ENCODE measurements at places on chromosomes 6 and 20.
A peak's percentile ranks its signal among the peaks of the same experiment; 100 is the strongest.

- no peak for DNase-seq
Measured at GRCh38 chr6:158818581-158819212, 471 bp downstream of the EZR start.

GRCh38 chr6:47146431-47147174 is 104.5 kb upstream of the ADGRF1 start:
- no peak for DNase-seq

- DNase-seq: no peak
Measured at GRCh38 chr20:14126856-14127255, 131.5 kb downstream of the MACROD2 start.

DNA sequence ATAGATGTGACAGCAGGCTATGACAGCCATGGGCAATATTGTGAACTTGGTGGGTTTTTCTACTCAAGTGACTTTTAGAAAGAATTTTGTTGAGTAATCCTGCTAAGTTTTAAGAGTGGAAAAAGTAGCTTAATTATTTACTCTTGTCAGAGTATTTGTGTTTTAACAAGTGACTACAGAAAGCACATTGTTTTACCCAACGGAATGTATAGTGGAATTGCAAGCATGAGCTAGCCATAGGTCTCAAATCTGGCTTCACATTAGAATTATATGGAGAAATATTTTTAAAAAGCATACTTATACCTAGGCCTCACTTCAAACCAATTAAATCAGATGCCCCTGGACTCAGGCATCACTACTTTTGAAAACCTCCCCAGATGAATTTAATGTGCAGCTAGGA is 35.5 kb upstream of the GOPC start:
- no peak for DNase-seq

DNA sequence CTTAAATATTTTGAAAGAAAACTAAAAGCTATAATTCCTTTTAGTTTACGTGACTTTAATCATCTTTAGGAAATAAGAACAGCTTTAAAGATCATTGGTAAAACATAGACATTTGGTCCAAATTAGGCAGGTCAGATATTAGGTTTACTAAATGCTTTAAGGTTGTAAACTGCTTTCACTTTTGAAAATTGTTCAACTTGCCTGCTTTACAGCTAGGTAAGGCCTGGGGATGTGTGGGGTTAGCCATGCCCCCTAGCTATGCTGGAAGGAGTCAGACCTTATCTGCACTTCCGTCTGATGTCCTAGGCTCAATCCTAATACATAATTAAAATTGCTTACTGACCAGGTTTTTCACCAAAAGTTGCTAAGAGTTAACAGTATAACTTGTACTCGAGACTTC is 30.5 kb upstream of the TPD52L1 start:
- DNase-seq: no peak

- no peak for DNase-seq
Measured at GRCh38 chr6:163793011-163793983, 378.8 kb downstream of the QKI start.

DNA sequence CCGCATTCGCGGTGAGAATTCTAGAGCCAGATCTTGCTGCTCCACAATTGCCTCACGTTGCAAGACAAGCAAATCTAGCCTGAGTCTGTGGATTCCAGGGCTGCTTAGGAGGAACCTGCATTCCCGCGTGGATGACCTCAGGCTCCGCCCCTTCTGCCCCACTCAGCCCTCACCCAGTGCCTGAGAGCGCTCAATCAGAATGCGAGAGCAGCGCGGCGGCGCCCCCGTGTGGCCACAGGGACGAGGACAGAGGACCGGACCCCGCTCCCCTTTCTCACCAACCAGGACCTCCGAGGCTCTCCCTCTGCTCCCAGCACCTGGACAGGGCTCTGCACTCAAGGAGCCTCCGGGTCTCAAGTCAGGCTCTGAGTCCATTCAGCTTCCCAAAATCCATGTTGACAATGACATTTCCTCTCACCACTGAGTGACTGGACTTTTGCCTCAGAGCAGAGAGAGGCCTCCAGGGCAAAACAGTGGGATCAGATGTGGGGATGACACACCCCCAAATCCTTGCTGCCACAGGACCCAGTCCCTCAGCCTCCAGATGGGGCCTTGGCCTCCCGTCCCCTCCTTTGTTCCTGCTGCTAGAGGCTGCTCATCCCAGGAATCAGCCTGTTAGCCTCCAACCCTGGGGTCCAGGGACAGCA is 52.0 kb downstream of the RPP21 start:
- DNase-seq: peak; percentile 91

All from chondrocyte (in vitro differentiated cells).